ENCODE measurements at places on chromosomes 3 and 15.

DNA sequence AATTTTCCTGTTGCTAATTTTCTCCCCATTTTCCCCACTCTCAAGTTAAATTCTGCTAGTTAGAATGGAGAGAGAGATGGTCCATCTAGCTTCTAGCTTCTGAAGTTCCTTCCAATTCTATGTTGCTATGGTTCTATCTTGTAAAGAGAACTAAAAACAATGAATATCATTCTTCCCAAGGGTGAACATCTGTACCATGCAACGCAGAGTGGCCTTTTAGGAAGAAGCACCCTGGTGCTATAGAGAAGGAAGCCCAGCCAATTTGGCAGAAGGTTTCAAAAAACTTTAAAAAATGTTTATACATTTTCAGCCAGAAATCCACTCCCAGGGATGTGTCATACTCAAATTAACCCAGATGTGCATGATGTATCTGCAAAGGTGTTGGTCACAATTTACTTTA is 149.1 kb downstream of the SEMA6D start:
- no peak for DNase-seq

GRCh38 chr3:73601011-73601410 is 23.7 kb downstream of the PDZRN3 start:
- DNase-seq = no peak

DNA sequence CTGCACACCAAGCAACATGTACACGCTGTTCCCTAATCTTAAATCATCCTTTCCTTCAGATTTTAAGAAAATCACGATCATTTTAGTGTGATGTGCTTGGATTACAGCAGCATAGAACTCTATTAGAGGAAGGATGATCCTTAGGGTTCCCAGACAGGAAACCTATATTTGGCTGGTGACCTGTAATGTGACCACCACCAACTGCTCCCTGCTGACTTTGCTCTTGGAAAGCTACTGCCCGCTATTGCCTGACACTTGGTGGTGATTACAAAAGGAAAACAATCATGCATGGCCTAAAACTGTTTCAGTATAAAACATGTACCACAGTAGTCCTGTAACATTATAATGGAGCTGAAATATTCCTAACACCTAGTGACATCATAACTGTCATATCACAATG is 27.2 kb upstream of the LMOD3 start:
- DNase-seq = no peak

DNA sequence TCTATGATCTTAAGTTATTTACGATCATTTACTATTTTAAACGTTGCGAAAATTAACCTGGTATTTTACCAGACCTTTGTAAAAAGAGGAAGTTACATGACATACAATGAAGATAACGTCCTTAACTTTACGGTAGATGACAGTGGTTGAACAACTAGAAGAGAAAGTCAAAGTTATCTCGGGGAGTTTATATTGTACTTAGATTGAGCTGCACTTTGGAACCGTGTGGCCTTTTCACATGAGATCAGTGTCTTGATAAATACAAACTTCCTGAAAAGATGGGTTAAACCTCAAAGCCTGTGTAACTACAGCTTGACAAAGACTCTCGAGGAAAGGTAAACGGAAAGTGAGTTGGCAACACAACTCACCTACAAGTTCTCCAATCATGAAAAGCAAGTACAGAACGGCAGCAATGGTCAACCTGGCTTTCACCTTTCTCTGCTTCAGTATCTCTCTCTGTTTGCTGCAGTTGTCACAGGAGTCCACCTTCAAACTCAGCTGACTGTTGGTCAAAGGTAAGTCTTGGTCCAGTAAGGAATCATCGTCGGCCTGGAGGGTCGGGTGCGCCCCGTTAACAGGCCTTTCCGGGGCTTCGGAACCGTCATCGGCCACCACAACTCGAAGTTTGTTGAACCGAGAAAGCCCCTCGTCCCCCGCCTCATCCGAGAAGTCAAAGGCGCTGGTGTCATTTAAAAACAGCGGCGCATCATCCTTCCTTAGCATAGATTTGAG is 793 bp downstream of the SLC30A4 start:
- DNase-seq = no peak

GRCh38 chr3:24503616-24504113 is 9.0 kb upstream of the THRB start:
- DNase-seq = no peak

GRCh38 chr3:190175490-190175889 is 54.8 kb upstream of the P3H2 start:
- no peak for DNase-seq

DNA sequence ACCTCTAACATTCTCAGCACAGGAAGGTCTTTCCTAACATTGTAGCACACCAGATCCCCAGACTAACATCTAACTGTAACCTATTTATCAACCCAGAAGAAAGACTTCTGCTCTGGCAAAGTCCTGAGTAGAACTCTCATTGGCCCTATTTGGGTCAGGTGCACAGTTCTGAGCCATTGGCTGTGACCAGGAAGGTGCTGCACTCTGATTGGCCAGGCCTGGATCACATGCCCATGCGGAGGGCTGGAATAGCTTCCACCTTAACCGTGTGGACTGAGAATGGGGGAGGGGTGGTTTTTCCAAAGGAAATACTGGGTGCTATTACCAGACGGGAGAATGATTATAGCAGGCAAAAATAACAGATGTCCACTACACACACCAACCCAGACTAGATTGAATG is 11.5 kb downstream of the FEZF2 start:
- DNase-seq = no peak

DNA sequence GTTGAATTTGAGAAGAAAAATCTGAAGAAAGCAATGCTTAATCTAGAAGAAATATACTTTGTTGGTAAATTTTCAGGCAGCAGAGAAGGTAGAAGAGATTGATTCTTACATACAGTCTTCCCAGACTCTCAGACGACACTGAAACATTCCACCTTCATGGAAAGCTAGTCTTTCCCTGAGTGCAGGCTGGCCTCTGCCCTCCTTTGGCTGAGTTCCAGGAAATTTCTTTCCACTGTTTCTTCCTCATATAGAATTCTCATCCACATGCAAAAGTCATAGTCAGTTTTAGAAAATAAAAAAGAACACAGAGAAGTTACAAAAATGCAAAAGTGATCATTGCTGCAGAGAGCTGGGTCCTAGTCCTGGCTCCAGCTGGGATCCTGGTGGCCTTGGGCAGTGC is 142.5 kb upstream of the PRR23C start:
- no peak for DNase-seq

- no peak for DNase-seq
Measured at GRCh38 chr3:98737301-98737700, 25.8 kb upstream of the ST3GAL6 start.

DNA sequence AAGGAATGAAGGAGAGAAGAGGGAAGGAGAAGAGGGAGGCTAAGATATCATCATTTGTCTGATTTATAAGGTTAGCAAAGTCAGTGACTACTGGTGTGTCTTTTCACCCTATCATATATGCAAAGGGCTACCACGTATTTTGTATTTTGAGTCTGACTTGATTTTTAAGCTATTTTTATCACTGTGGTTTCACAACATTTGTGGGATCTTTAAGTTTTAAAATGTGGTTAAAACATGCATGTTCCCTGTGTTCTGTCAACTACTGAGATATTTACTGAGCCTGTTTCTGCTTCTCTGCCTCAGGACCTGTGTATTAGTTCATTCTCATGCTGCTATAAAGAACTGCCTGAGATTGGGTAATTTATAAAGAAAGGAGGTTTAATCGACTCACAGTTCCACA is 22.5 kb upstream of the SPTSSB start:
- no peak for DNase-seq

GRCh38 chr3:154745929-154746328 is 315.9 kb upstream of the GPR149 start:
- no peak for DNase-seq

GRCh38 chr3:73215901-73216300 is 154.4 kb downstream of the EBLN2 start:
- no peak for DNase-seq

GRCh38 chr3:9780910-9781309 is 11.2 kb upstream of the CAMK1 start:
- DNase-seq = no peak

DNA sequence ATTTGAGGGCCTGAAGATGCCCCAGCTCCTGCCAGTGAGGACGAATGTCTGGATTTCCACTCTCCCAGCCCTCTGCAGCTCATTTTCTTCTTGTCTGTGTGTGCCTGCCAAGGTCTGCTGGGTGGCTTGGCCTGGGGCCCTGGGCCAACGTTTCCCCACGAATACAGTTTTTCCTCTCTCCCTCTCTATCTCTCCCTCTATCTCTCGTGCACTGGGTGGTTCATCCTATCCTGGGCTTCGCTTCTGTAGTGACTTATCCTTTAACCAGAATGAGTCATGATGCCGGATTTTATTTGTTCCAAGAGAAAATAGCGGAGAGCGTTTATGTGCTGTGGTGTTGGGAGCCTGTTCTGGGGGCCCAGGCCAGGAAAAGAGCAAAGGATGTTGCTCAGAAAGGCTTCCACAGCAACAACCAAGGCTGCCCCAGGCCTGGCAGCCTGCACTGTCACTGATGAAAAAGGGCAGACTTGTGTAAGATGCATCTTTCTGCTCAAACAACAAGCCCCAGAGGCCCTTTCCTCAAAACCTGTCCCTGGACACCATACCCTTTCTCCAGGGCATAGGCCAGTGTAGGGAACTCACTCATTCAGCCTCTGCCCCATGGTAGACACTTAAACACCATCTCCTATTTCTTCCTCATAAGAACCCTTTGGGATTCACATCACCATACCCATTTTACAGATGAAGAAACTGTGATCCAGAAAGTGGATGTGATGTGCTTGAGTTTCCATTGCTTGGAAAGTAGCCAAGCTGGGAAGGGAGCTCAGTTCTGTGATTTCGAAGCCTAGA is 47.3 kb downstream of the ITGA11 start:
- no peak for DNase-seq

GRCh38 chr3:15063656-15064286 is 1.3 kb downstream of the MRPS25 start:
- no peak for DNase-seq

DNA sequence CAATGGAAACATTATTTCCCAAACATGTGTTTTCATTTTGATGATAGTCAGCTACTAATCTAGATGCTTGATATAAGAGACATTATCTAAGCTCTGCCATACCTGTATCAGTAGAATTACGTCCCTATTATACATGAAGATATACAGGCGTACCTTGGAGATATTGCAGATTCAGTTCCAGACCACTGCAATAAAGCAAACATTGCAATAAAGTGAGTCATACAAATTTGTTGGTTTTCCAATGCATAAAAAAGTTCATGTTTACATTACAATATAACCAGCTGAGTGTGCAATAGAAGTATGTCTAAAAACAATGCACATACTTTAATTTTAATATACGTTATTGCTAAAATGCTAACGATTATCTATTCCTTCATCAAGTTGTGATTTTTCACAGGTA is 236.0 kb upstream of the ZNF717 start:
- no peak for DNase-seq

DNA sequence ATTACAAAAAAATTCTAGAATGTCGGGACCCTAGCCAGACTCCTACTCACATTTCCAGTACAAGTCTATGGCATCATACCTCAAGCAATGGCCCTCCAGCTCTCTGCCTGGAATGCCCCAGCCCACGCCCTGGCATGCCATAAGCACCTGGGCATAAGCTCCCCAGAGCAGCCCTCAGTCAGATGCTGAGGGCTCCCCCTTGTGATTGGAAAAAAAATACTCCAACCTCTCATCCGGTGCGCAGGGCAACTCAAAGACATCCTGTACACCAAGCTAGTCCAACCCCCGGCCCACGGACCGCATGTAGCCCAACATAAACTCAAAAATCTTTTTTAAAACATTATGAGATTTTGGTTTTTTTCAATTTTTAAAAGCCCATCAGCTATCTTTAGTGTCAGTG is 115.4 kb downstream of the NEK10 start:
- no peak for DNase-seq

GRCh38 chr3:169871129-169871886 is 1.6 kb upstream of the LRRC31 start:
- DNase-seq = no peak

GRCh38 chr3:68228856-68229255 is 574.4 kb upstream of the SUCLG2 start:
- no peak for DNase-seq

DNA sequence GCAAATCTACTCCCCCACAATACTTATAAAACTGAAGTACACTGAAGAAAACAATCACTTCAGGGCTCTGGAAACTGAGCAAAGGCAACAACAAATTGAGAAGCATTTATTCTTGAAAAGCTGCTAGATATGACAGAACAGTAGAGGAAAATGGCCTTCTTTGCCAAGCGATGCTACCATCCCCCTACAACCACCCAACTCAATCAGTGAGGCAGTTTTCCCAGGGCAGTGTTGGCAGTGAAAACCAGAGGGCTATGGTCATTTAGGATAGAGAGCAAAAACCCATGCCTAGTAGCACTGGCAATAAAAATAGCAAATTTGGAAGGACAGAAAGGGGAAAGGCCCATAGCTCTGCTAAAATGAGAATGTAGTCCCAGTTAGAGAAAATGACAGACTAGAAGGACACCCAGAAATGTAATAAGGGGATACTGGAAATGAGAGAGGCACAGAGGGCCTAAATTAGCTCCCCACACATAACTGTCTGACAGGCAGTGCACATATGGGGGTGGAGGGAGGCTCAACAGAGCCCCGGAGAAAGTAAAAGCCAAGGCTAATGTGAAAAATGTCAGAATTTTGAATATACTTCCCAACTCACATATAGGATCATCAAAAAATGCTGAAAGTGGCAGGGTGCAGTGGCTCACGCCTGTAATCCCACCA is 143.5 kb downstream of the GSK3B start:
- DNase-seq = no peak

DNA sequence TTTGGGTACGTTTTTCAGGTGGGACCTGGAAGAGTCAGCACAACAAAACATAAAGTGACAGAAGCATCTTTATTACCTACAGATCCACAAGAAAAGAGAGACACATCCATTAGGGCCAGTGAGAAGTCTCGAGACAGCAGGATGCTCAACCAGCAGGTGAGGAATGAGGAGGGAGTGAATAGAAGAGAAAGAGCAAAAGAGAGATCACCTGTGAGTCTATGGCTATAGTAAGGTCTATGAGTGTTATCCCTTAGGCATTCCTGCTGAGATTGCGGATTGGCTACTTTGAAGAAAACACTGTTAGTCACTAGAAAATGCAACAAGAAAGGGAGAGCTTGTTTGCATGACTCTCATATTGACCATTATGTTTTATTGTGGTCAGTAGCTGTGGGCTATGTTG is 1556.2 kb upstream of the GBE1 start:
- no peak for DNase-seq

DNA sequence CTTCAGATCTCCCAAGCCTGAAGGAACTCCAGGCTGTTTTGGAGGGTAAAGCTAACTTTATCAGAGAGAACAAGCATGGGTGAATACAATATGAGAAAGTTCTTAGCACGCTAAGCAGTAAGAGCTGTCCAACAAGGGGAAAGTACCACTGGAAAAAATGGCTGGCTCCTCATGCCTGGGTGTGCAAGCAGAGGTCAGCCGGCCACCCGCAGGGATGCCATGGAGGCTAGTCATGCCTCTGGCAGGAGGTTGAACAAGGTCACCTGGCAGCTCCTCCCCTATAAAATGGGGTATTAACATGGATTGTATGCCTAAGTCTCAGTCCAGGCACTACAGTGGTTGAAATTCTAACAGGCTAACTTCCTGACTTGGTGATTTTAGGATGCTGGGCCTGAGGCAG is 75.4 kb upstream of the SLC6A1 start:
- DNase-seq = no peak

All from Panc1 (cell line).